ENCODE measurements at places on chromosomes 7 and 10.

DNA sequence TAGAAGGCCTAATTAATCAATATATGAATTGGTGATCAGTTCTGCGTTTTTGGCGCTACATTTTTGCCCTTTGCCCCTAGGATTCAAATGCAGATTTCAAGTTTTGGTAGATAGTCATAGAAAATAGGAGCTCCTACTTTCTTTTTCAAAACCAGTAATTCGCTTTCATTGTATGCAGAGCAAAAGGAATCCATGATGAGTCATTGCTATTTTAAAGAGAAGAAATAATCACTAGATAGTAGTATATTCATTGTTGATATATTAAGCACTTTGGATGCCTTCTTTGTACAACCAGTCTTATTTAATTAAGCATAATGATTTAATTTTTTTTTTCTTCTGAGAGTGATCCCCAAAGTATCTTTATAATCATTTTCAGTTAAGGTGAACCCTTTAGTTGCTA, 50.3 kb downstream of the CSTF2T start:
- no peak for DNase-seq

- DNase-seq: no peak
These were observed 34.3 kb upstream of the TMEM26 start for GRCh38 chr10:61487506-61487905.

- no peak for DNase-seq
These were observed 3.4 kb upstream of the ITGB1 start for GRCh38 chr10:32961343-32961894.

- DNase-seq: no peak
These were observed 113.7 kb downstream of the CDK14 start for GRCh38 chr7:90709501-90710465.

- no peak for DNase-seq
These were observed 143.2 kb upstream of the MEOX2 start for GRCh38 chr7:15829691-15830090.

GRCh38 chr10:70622981-70623844, 20.7 kb upstream of the PRF1 start:
- no peak for DNase-seq

GRCh38 chr7:144057954-144058353, 9.2 kb downstream of the OR2A5 start:
- DNase-seq: no peak

GRCh38 chr10:5108658-5109416, 14.6 kb downstream of the AKR1C3 start:
- no peak for DNase-seq

DNA sequence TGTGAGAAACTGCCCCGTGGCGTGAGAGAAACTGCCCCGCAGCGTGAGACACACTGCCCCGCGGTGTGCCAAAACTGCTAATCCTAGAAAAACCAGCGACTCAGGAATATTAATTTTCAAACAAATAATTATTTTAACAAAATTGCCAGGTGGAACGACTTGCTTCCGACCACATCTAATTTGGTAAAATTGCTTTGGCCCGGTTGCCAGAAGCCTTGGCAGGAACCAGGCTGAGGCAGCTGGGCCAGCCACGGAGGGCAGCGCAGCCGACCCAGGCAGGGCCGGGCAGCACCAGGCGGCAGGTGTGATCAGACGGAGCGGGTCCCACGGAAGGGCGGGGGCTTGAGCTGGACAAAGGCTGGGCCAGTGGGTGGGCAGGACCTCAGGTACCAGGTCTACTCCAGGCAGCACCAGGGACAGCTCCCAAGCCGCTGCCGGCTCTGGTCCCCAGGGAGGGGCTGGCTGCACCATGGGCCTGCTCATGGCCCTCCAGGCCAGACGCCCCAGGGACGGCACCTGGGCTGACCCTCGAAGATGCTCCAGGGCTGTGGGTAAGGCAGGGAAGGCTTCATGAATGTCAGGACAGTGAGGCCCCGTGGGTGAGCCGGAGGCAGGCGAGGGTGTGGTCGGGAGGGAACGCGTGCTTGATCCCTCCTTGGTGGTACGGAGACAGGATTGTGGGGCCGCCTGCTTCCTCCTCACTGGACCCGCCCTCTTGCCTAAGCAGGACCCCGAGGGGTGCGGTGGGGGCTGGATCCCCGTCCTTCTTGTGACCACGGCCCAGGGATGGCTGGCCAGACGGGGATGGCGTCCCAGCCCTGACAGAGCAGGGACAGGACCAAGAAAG, 7.7 kb upstream of the ADGRA1 start:
- DNase-seq: no peak

GRCh38 chr7:41970941-41971340, 266.1 kb downstream of the GLI3 start:
- DNase-seq: no peak

- no peak for DNase-seq
These were observed 31.3 kb upstream of the TPST1 start for GRCh38 chr7:66173856-66174255.

- DNase-seq: no peak
These were observed 583.7 kb downstream of the GATA3 start for GRCh38 chr10:8638088-8638672.

Measured in activated CD8-positive, alpha-beta memory T cell treated with anti-CD3 and anti-CD28 coated beads for 1 hour (primary cell).